ENCODE measurements at places on chromosomes 1 and 21.
A peak's percentile ranks its signal among the peaks of the same experiment; 100 is the strongest.

DNA sequence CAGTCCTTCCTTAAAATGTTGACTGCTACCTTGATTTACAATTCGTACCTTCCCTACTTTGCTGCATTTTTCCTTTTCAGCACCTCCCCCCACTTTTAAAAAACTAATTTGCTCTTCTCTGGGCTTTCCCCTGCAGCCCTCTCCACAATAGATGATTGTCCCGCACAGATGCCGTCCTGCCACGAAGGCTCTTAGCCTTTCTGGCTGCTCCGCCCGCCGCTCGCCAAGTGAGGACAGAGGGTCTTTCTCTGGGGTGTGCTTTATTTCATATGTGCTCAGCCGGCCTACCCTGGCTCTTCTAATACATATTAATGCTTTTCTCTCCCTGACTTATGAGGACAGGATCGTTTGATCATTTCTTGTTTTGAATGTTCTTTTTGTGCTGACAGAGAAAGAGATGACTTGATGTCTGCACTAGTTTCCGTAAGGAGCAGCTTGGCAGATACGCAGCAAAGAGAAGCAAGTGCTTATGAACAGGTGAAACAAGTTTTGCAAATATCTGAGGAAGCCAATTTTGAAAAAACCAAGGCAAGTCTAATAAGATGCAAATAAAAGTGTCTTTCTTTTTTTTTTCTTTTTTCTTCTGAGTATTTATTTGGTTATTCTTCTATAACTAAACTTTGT is 60.6 kb downstream of the SDCCAG8 start:
- DNase-seq, result no peak

- no peak for DNase-seq
These were observed 123.5 kb downstream of the TIAM1 start for GRCh38 chr21:31220575-31220974.

- no peak for DNase-seq
These were observed 1.8 kb upstream of the RPS6KC1 start for GRCh38 chr1:213049232-213049631.

GRCh38 chr1:172357753-172358385 is 62.6 kb upstream of the C1orf105 start:
- no peak for DNase-seq

DNA sequence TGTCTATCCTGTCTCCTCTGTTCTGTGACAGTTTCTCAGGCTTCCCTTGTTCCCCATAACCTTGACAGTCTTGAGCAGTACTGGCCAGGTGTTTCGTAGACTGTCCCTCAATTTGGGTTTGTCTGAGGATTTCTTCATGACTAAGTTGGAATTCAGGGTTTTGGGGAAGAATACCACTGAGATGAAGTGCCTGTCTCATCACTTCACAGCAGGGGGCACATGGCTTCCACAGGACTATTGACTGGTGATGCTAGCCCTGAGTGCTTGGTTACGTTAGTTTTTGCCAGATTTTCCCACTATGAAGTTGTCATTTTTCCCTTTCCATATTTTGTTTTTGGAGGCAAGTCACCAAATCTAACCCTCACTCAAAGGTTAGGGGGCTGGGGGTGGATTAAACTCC is 45.7 kb downstream of the CDCP2 start:
- no peak for DNase-seq

DNA sequence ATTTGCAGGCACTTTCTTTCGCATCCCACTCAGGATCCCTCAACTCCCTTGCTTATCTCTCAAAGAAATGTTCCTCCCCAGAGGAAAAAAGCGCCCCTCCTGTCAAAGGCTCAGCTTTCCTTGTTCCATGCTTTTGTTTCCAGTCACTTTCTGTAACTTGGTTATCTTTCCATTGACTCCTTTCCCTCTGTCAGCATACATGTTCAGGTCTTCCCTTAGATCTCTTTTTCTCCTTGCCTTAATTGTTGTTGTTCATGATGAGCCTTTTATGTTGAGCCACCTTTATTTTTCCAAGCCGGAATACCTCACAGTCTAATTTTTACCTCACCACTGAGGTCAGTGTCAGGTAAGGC is 46.5 kb upstream of the PODN start:
- no peak for DNase-seq

DNA sequence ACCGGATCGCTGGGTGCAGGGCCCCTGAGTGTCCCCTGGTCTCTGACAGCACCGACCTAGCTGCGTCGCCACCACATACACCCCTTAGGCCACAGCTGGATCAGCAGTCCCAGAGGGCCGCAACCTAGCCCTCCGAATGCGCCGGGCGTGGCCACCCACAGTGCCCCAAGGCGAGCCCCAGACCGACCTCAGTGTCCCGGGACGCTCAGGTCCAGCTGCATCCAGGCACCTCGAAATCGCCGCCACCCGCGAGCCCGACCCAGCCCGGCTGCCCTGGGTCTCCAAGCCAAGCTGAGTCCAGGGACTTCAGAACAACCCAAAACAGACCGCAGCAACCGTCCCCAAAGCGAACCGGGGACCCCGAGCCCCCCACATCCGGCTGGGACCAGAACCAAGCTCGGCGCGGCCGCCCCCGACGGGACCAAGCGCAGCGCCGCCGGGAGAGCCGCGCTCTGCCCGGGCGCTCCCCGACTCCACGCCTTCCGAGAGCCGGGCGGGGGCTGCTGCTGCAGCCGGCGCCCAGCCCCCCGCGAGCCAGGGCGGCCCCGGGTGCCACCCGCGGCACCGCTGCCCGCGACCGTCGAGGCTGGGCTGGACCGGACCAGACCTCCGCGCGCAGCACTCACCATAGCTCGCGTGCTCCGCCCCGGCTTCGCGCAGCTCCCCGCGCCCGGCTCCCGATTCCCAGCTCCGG is 54.6 kb upstream of the ECE1 start:
- DNase-seq, result no peak

DNA sequence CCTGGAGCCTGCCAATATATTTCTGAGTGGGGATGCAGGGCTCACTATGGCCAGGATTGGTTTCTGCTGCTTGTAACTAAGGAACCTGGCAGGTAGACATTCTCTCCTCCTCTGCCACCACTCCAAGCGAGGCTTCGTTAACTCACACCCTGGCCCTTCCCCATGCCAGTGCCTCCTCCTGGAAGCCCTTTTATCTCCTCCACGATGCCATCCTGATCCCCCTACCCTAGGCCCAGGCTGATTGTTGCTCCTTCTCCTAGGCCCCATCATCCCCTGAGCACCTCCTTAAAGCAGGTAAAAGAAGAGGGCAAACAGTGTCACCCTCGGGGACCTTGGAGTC is 118.5 kb downstream of the DMRTB1 start:
- DNase-seq, result peak; percentile 2

- peak; percentile 51 for DNase-seq
These were observed 22.8 kb upstream of the CFAP126 start for GRCh38 chr1:161390559-161390858.

GRCh38 chr1:33966346-33967141 is 102.7 kb downstream of the HMGB4 start:
- DNase-seq, result no peak

DNA sequence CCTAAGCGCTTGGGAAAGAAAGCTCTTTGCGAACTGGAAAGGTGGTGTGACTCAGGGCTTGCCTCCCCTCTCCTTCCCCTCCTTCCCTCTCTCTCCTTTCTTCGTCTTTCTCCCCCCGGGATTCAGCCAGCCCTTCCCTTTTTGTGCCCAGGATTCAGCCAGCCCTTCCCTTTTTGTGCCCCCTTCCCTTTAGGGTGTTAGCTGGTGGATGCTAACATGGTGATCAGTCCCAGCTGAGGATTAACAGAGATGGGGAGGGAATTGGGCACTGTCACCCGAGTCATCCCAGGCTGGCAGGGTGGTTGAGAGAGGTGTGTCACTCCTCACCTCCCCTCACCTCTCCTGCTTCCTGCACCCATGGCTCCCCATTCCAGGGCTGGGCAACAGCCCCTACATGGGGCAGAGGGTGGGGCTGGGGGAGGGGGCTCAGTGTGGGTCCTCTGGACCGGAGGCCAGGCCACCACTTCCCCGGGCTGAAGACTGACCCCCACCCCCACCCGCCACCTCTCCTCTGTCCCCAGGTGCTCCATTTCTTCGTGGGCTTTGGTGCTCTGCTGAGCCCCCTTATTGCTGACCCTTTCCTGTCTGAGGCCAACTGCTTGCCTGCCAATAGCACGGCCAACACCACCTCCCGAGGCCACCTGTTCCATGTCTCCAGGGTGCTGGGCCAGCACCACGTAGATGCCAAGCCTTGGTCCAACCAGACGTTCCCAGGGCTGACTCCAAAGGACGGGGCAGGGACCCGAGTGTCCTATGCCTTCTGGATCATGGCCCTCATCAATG is 51.5 kb downstream of the ELK4 start:
- DNase-seq, result peak; percentile 2

DNA sequence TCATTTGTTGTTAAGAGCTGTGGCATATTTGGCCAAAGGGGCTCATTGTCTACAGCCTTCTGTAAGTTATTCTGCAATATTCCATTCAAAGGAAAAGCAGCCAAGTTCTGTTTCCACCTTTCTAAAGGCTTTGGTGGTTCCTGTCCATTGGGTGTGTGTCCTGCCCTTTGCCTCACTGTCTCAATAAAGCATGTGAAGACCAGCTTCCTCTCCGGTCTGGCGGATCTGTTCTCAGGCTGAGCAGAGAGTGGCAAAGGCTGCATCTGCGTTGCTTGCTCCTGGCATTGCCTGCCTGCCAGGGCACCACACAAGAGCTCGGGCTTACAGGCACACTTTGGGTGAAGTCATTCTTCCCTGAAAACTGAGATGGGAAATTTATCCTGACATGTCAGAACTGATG is 34.9 kb downstream of the ST6GALNAC3 start:
- DNase-seq, result no peak

- no peak for DNase-seq
These were observed 54.9 kb upstream of the CRB1 start for GRCh38 chr1:197213193-197213592.

Measured in activated naive CD4-positive, alpha-beta T cell treated with anti-CD3 and anti-CD28 coated beads for 36 hours (primary cell).